ENCODE measurements at places on chromosomes 6 and 20.

- no peak for DNase-seq
Observed at GRCh38 chr20:4554346-4554745, 167.4 kb upstream of the PRND start.

DNA sequence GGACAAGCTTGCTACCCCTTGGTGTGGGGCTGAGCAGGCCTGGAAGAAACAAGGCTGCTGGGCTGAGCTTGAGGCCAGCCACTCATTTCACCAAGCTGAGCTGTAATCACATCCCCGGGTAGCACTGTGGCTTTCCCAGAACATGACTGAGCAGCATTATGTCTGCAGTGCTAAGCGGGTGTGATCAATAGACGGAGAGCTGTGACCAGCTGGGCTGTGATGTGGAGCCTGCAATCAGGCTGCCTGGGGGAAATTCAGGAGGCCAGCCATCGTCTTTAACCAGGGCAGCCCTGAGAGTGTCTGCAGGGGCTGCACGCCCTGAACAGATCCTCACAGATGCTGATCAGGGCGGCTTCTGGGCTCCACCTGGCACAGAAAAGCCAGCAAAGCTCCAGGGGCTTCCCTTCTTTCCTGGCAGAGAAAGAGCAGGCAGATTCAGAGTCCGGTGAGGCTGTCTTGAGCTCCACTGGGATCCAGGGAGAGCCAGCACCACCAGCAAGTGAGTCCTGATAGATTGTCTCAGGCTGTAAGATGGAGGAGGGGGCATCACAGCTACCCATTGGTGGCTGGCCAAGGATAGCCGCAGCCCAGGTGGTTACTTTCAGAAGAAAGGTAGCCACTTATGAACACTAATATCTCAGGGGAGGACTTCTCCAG lies 165.9 kb downstream of the NRN1 start:
- no peak for DNase-seq

DNA sequence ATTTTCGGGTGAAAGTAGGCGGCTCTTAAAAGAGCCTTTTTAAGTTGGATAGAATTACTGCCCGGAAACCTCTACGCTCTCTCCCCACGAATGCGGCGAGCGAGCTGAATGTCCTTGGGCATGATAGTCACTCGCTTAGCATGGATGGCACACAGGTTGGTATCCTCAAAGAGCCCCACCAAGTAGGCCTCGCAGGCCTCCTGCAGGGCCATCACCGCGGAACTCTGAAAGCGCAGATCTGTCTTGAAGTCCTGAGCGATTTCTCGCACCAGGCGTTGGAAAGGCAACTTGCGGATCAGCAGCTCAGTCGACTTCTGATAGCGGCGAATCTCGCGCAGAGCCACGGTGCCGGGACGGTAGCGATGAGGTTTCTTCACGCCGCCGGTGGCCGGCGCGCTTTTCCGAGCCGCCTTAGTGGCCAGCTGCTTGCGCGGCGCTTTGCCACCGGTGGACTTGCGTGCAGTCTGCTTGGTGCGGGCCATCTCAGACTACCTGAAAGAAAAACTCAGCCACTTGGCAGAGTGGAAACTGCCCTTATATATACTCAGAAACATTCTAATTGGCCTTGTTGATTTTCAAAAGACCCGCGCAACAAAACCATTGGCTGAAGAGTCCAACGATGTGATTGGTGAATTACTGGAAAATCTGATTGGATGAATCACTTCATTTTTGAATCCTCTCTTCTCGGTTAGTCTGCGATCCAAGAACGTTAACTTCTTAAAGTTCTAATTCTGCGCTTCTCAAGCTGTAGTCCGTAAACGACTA lies 93.9 kb upstream of the BTN3A2 start:
- DNase-seq, result peak; percentile 89

- no peak for DNase-seq
Observed at GRCh38 chr20:60058879-60059278, 100.7 kb downstream of the CDH26 start.

- DNase-seq, result no peak
Observed at GRCh38 chr6:44269921-44270525, at the start of gene TMEM151B. TSS of gene TMEM151B (plus strand) at chr6:44270450. CDS start at chr6:44270743, 293 bp downstream.

DNA sequence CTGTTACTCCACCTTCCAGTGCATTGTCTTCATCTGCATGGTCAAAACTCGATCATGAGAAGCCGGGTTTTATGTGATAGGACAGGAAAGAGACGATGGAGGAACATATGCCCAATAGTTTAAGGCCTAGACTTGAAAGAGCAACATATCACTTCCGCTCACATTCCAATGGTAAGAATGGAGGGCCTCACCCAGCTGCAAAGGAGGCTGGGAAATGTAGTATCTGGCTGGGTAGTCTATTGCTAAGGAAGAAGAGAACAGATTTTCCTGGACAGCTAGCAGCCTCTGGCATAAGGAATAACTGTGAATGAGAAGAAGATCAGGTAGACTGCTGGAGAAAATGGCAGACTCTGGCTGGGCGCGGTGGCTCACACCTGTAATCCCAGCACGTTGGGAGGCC lies 19.2 kb downstream of the FITM2 start:
- DNase-seq, result no peak

GRCh38 chr20:48585061-48585870 lies 242.5 kb downstream of the PREX1 start:
- DNase-seq, result no peak

GRCh38 chr6:46510651-46511050 lies 19.4 kb upstream of the RCAN2 start:
- peak; percentile 25 for DNase-seq

DNA sequence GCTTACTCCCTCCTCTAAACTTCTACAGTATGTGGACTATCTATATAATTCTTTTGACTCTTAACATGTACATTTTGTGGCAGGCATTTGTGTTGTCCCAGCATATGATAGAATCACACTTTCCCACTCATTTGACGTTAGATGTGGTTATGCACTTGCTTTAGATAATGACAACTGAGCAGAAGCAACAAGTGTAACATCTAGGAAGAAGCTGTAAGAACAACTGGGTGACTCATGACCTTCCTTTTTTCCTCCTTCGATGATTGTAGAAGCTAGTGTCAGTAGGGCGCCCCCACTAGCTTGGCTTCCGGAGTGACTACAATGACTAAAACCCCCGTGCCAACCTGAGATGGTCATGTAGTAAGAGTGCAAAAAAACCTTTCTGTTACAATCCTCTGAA lies 74.6 kb upstream of the CEP85L start:
- no peak for DNase-seq

DNA sequence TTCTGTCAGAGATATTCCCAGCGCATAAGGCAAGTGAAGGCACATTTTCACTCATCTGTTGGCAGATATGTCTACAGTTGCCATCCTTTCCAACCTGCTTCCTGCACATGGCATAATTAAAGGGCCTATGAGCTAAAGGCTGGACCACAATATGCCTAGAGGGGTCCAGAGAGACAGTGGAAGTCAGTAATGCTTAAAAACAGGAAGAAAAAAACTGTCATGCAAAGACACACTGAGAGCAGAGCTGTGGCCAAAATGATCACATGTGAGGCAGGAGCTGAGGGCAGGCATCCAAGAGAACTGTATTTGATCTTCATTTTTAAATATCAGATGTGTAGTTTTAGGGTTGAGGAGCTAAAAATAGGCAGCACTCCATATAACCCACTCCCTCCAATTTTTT lies 125.0 kb upstream of the BACH2 start:
- no peak for DNase-seq

DNA sequence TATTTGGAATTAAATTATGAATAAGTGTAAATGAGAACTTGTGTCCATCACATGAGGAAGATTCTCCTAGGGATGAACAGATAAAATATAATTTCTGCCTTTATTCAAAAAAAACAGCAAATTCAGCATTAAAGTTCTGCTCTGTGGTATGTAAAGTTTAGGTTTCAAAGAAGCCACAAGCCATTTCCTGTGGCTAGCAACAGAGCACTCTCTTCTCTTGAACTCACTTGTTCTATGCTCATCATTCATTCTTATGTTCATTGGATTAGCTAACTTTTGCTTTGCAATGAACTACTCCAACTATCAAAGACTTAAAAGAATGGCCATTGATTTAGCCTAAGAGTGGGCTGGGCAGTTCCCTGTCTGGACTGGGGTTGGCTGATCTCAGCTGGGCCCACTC lies 20.8 kb upstream of the SNRPB2 start:
- no peak for DNase-seq

GRCh38 chr6:41850861-41851260 lies 44.3 kb downstream of the USP49 start:
- no peak for DNase-seq

GRCh38 chr20:6007094-6007528 lies 46.7 kb downstream of the LRRN4 start:
- no peak for DNase-seq

DNA sequence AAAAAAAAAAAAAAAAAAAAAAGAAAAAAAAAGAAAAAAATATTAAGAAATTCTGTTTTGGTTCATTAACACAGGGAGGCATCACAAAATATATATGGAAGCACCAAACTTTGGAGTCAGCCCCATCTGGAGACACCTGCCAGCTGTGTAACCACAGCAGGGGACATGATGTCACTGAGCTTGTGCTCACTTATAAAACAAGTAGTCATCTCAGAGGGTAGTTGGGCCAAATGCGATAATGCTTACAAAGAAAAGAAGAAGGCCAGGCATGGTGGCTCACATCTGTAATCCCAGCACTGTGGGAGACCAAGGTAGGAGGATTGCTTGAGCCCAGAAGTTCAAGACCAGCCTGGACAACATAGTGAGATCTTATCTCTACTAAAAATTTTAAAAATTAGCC lies 1.1 kb upstream of the BNIP5 start:
- DNase-seq, result no peak

DNA sequence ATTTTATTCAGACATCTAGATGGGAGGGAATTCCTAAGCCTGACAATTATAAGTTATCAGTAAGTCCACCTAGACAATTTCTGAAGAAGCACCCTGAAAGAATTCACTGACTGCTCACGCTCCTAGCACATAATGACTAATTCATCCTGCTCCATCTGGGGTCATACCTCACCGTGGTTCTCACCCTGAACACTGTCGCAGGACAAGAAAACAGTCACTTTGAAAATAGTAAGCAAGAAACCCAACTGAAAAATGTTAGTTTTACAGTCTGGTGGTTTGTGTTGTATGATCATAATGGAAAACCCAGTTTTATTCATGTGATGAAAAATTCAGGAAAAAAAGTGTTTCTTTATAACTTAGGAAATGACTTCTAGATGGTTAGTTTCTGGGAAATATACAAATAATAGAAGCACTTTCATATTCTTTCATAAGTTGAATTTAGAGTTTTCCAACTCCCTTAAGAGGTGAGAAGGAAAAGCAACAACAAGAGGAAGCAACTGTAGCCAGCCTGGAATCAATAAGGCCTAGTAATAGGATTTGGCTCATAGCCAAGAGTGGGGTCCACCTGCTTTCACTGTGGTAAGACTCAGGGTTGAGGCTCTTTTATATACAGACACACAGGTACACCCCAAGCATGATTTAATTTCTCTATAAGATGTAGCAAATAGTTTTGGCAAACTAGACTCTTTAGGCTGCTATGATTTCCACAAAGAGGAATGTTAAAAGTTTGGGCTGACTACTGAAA lies 94.1 kb downstream of the HIVEP2 start:
- DNase-seq, result no peak

GRCh38 chr20:478010-478948 lies 15.9 kb upstream of the TBC1D20 start:
- no peak for DNase-seq

DNA sequence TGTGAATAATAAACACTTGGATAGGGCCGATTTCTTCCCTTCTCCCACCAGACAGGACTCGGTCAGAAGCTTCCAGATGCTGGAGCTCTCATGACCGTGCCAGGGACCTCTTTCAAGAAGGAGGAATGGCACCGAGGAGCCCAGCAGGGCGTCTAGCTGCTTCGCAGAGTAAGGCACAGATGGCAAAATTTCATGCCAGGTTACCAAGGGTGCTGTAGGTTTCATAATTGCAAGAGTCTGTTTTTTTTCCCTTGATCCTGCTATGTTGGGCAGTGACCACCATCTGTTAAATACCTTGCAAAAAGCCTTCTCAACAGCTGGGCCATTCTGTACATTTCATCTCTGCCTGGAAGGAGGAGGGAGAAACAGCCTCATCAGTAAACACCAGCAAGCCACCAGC lies 111.8 kb downstream of the EDN3 start:
- DNase-seq, result no peak

All from hepatic stellate cell (primary cell).